ENCODE measurements at places on chromosomes 11 and 22.

- no peak for DNase-seq
These were observed 7.2 kb downstream of the APLP2 start for GRCh38 chr11:130076778-130077481.

- no peak for DNase-seq
These were observed 90.4 kb downstream of the TTC28 start for GRCh38 chr22:28589102-28589750.

GRCh38 chr11:92803391-92803790, 166.1 kb upstream of the MTNR1B start:
- DNase-seq = no peak

DNA sequence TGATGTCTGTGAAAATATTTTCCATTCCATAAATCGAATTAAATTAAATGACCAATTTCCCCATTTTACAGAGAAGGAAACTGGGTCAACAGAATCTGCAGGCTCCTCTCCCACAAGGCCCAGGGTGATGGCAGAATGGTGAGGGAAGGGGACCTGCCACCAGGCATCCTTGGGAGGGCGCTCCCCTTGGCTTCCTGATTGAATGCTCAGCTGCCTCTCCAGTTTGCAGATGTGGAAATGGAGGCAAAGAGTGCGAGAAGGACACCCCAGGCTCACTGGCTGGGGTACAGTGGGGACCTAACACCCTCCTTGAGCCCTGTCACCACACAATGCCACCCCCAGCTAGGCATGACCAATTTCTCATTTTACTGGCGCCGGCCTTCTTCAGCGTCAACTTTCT, 28.5 kb upstream of the CSNK1E start:
- no peak for DNase-seq

- DNase-seq = no peak
These were observed 234.3 kb upstream of the NARS2 start for GRCh38 chr11:78808923-78809322.

DNA sequence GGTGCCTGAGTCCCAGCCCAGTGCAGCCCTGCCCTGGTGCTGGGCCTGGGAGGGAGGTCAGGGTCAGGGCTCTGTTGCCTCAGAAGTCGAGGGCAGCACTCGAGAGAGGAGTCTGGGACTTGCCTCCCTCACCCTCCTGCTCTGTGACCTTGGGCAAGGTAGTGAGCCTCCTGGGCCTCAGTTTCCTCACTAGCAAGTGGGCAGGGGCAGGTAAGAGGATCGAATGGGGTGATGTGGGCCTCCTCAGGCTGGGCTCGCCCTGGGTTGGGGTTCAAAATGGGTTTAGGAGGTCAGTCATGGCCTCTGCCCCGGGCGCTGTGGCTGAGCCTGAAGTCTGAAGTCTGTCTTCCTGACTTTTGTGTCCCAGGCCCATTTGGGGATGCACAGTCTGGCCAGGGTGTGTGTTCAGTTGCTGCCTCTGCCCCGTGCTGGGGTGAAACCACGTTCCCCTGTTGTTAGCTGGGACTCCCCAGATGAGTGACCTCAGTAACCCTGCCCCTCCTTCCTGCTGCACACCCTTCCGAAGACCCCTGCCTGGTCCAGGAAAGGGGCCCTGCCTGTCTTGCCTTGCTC, 40.9 kb upstream of the CELSR1 start:
- no peak for DNase-seq

- no peak for DNase-seq
These were observed 87.9 kb downstream of the OSBP2 start for GRCh38 chr22:30782613-30783012.

- DNase-seq = no peak
These were observed 2.0 kb downstream of the KCNC1 start for GRCh38 chr11:17736579-17736893.

- DNase-seq = no peak
These were observed 5.5 kb downstream of the KRTAP5-6 start for GRCh38 chr11:1702506-1702905.

- no peak for DNase-seq
These were observed 65.6 kb downstream of the IGLL1 start for GRCh38 chr22:23514322-23515038.

GRCh38 chr22:27679176-27679575, 122.4 kb downstream of the MN1 start:
- no peak for DNase-seq

- DNase-seq = no peak
These were observed 99.8 kb upstream of the ALX4 start for GRCh38 chr11:44409558-44410236.

GRCh38 chr22:17171153-17172028, 12.3 kb upstream of the HDHD5 start:
- DNase-seq = peak; percentile 94

GRCh38 chr11:9090488-9091043, 833 bp downstream of the SCUBE2 start:
- no peak for DNase-seq

DNA sequence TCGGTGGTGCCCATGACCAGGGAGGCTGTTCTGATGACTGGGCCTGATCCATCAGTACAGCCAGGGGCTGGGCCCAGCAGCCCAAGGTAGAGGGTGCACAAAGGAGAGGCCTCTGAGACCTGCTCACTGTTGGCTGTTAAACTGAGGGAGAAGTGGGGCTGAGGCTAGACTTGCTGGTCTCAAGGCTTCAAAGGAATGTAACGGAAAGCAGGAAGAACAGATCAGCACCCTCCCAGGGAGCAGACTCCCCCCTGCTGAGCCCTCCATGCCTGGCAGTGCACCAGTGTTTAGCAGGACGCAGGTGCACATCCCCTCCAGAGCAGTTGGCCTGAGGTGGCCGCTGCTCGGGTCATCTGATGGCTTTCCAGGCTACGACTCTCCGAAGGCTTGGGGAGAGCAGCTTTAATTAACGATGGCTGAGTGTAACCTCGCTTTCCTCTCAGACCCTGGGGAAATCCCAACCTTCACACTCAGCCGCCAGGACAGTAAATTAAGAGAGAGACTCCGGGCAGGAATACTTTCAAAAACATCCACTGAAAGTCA, 255.7 kb upstream of the NARS2 start:
- no peak for DNase-seq

DNA sequence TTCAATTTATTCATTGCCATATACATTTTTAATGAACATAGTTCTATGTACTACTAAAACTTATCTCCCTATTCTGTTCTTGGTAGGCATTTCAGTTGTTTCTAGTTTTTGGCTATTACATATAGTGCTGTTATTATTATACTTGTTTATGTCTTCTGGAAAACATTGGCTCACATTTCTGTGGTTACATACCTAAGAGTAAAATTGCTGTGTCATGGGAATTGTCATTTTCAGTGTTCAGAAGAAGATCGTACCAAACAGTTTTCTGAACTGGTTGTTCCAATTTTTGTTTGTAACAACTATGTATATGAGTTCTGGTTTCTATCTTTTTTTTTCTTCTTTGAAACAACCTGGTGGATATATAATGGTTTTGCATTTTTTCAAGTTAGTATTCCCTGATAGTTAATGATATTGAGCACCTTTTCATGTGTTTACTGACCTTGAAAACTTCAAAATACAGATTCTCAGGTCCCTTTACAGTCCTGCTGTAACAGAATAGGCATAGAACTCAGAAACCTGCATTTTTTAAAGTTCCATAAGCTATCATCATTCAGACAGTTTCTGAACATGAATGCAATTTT, 230.7 kb downstream of the JRKL start:
- DNase-seq = no peak

GRCh38 chr11:24679821-24680351, 183.0 kb downstream of the LUZP2 start:
- DNase-seq = peak; percentile 3

DNA sequence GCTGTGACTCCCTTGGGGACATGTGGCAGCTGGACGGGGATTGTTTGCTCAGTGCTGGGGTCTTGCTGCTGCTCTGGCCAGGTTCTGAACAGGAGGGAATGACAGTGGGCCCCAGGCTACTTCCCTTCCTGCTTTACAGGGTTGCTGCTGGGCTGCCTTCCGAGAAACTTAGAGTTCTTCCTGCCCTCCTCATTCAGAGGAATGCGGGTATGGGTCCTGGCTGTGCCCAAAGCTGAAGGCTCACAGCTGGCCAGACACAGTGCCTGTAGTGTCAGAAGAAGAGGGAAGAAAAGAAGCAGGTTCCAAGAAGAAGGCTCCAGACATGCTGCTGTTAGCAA, 108.3 kb upstream of the PARVA start:
- DNase-seq = peak; percentile 68

DNA sequence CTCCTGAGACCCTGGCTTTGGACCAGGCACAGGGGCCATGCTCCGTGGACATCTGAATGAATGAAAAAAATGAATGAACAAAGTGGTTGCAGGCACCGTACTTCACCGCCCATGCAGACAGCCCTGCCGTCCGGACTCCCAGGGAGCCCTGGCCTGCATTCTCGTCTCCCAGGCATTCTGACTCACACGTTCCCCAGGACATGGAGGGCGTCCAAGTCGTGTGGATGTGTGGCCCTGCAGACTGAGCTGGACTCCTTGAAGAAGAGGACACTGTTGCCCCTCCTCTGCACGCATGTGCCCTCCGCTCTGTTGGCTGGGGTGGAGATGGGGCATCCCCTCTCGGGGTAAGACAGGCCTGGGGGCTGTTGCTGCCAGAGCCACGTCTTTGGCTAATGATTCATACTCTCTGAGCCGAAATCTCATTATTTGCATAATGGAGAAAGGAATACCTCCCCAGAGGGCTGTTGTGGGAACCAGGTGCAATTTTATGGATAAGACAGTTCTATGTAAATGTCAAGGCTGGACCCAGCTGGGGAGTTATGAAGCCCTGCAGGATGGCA, 49.7 kb downstream of the RTL6 start:
- DNase-seq = peak; percentile 72

- no peak for DNase-seq
These were observed 284.8 kb downstream of the TENM4 start for GRCh38 chr11:79156031-79156430.

DNA sequence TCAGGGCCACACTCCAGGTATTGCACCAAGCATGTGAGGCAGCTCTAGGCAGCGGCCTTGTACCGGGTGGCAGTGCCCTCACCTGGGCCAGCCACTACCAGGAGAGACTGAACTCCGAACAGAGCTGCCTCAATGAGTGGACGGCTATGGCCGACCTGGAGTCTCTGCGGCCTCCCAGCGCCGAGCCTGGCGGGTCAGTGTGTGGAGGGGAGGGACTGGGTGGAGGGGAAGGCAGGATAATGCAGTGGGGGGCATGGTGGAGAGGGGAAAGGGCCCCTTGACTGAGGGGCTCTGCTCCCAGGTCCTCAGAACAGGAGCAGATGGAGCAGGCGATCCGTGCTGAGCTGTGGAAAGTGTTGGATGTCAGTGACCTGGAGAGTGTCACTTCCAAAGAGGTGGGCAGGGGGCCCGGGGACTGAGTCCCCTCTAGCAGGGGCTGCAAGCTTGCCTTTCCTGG, 4.2 kb downstream of the SSH3 start:
- no peak for DNase-seq

DNA sequence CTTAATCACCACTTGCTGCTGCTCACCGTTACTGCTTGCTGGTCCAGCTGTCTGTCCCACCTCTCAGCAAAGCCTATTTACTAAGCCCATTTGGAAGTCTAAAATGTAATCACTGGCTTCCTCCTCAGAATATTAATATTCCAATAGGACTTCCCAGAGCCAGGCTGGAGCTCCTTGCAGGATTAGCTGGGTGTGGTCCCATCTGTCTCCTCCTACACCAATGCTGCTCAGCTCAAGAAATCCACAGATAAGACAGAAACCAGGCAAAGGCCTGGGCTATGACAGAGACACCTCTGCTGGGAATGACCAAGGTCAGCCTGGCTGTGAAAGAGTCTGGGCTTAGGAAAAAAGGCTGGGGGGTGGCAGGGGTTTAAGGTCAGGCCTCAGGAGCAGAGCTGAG, 317.8 kb downstream of the BUD13 start:
- DNase-seq = no peak

DNA sequence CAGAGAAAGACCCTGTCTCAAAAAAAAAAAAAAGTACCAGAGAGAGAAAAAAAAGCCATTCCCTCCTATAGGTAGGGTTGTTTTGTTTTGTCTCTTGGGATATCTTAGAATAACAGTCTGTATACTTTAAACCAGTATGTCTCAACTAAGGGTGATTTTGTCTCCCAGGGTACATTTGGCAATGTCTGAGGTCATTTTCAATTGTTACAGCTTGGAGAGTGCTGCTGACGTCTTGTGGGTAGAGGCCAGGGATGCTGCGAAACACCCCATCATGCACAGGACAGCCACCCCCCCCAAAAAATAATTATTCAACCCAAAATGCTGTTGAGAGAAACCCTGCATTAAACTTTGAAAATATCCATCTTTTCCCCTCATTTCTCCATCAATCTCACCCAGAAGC, 56.1 kb upstream of the CRTAM start:
- DNase-seq = no peak

DNA sequence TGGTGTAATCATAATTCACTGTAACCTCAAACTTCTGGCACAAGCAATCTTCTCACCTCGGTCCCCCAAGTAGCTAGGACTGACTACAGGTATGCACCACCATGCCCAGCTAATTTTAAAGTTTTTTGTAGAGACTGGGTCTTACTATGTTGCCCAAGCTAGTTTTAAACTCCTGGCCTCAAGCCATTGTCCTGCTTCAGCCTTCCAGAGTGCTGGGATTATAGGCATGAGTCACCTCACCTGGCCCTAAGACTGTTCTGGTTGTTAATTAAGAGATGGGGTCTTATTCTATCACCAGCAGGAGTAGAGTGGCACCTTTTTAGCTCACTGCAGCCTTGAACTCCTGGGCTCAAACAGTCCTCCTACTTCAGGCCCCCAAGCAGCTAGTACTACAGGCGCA, 52.0 kb upstream of the DEPDC7 start:
- DNase-seq = no peak

DNA sequence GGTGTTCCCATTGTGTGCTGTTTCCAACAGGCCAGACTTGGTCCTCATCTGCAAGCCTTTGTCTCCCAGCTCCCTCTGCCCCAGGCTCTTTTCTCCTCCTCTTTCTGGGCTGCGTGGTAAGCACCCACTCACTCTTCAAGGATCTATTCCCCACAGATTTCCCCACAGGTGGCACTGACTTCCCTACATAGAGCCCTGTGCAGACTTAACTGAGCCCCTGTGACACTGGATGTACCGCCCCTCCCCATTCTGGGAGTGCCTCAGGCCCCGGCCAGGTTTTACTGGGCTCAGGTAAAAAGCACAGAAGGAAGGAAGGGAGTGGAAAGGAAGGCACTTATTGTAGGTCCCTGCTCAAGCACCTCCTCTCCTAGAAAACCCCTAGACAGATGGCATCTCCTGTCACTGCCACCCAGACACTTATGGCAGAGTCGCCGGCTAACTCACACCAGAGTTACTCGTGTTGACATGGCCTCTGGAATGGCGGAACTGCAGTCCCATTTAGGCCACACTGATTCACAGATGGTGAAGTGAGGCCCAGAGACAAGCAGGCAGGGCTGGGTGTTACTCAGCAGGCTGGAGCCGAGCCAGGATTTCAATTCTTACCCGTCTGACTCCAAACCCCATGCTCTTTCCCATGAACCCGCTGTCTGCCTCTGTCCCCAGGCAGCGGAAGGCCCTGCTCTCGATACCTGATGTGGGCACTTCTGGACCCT, 47.2 kb downstream of the LRRC32 start:
- DNase-seq = no peak

- no peak for DNase-seq
These were observed 6.0 kb downstream of the NAGA start for GRCh38 chr22:42064629-42065028.
